Myocyte (in vitro differentiated cells): ENCODE measurements at places on chromosomes 11 and 22. TPM values are rescaled to one million over a fixed set of nuclear protein-coding genes. Genes with fewer than 3 reads are reported as not detected.

- DNase-seq, result no peak
Observed at GRCh38 chr22:32986766-32987040, 71.5 kb downstream of the SYN3 start.

DNA sequence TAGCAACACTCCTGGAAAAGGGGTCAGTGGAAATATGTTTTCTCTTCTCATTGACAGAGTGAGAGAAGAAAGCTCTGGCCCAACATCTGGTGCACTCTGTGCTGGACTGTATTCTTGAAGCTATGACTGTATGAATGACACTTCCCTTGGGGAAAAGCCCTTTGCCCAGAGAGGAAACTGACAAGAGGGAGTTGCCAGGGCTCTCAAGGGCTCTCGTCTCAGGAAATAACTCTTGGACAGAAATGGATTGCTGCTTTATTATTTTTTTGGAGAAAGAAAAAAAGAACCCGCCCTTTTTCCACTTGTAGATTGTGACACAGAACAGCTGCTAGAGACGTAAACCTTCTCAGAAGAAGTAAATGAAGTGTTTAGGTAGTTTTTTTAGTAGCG is 11.4 kb downstream of the ETS1 start:
- peak; percentile 14 for DNase-seq

DNA sequence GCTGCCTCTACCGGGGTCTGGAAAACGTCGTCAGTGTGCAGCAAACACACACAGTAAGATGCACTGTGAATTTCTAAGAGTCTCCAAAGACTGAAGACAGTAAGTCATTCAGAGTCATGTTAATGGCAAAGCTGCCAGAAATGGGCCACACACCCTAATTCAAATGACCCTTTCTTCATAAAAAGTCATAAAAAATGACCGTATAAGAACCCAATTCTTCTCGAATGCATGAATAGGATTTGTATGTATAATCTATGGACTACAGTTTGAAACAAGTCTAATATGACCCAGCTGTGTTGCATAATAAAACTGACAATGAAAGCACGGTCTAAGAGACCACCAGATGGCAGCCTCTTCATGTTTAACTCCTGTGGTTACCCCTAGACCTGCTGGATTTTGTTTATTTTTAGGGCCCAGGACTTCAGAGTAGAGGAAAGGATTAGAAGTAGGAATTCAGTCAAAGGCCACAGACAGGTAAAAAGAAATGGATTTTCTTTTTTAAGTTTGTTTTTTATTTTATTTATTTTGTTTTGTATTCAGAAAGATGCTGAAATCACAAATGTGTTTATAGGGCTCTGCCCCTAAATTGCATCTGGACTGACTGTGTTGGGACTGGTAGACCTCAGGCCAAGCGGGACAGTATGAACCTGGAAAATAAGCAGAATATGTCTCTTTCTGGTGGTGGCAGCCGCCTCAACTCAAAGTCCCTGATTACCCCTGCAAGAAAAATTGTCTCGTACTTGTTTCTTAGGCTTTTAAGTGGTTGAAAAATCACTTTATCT is 32.1 kb upstream of the SLC5A12 start:
- peak; percentile 73 for DNase-seq

DNA sequence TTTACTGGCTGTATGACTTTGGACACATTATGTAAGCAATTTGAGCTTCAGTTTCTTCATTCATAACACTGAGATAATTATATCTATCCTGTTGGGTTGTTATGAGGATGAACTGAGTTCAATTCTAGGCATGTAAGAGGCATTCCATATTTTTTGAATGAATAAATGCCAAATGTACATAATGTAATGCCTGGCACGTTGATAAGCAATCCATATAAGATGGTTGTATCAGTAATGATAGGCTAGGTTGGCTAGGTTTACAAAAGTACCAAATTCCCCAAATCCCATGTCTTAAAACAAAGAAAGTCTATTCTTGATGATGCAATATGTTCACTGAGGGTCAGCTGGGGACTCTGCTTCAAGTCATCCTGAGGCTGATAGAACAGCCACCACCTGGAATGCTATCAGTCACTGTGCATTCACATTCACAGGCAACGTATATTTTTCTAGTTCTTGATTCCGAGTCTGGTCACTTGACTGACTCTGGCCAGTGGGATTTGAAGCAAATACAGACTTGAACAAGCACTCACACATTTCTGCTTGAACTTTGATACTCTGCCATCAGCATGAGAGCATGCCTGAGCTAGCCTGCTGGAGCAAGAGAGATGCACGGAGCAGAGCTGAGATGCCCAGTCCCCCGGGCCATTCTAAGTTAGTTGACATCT is 104.0 kb upstream of the TIMP3 start:
- DNase-seq, result no peak

DNA sequence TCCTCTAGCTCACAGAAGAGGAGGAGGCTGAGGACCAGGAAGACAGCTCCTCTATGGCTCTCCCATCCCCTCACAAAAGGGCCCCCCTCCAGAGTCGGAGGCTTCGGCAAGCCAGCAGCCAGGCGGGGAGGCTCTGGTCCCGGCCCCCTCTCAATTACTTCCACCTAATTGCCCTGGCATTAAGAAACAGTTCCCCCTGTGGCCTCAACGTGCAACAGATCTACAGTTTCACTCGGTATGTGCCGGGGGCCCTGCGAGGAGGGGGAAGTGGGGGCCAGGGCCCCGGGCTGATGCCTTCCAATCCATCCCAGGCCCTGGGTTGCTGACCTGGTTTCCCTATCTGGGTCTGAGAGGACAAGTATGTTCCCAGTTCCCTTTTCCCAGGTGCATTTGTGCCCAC is 7.9 kb downstream of the FOXR1 start:
- DNase-seq, result no peak

GRCh38 chr22:18057568-18058209 is 20.1 kb upstream of the PEX26 start:
- DNase-seq, result peak; percentile 81

Gene CDHR5
- not detected in 2 replicates for total RNA-seq

DNA sequence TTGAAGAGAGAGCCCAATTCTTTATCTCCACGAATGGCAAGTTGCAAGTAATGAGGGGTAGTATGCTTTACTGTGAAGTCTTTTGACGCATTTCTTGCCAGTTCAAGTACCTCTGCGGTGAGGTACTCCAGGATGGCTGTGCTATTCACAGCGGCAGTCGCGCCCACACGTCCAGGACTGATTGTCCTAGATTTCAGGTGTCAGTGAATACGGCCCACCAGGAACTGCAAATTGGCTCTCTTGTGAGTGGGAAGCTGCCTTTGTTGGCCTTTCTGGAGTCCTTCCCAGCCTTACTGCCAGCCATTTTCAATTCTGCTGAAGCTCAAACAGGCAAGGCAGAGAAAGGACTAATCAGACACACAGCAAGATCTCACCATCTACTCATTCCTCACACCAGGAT is 8.5 kb downstream of the PPFIA1 start:
- DNase-seq, result no peak

GRCh38 chr11:124174001-124174583 is 9.1 kb upstream of the OR10D3 start:
- DNase-seq, result peak; percentile 66

- peak; percentile 100 for DNase-seq
Observed at GRCh38 chr11:19646921-19647320, 65.7 kb upstream of the NAV2 start.

- no peak for DNase-seq
Observed at GRCh38 chr11:131584785-131585592, 214.6 kb downstream of the NTM start.

- DNase-seq, result no peak
Observed at GRCh38 chr11:36381015-36381360, 84.9 kb downstream of the PRR5L start.

DNA sequence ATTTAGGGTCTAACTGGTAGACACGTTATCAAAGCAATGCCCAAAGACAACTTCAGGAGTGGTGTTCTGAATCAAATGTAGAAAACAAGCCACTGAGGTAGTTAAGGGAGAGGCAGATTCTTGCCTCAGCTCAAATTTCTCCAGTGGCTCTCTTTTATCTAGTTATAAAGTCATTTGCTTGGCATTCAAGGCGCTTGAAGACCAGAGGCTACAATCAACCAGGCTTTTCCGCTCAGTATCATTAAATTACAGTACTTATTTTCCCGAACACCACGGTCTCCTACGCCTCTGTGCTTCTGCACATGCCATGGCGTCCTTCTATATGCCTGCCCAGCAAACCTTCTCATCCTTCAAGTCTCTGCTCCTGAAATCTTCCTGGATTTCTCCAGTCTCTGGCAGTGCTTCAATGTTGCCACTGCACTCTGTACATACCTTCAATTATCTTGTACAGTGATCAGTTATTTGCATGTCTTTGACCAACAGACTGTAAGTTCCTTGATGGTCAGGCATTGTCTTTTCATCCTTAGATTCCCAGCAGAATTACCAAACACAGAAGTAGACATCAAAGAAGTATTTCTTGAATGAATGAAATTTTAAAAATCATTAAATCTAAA is 1.4 kb downstream of the POGLUT3 start:
- DNase-seq, result peak; percentile 45

- DNase-seq, result no peak
Observed at GRCh38 chr11:104134745-104135144, 29.2 kb downstream of the PDGFD start.

DNA sequence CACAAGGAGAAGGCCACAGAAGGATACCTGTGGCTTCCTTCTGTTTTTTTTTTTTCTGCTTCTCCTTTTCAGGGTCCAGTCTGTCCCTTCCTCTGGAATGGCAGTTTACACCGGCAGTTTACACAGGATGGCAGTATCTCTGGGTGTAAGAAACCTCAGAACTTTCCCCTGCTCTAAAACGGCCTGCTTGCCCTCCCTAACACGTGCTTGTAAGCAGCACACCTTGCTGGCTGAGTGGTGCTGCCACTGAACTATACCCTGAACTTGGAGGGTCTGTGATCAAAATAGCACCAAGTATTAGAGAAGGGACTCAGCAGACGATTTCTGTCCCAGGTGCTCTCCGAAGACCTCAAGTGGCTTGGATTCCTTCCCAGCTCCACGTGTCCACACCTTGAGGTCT is 904 bp upstream of the OPCML start:
- no peak for DNase-seq

GRCh38 chr11:17716807-17717206 is 2.6 kb upstream of the MYOD1 start:
- DNase-seq, result no peak

Gene PYGM
- total RNA-seq, result 23.5 and 24.9 TPM in 2 replicates

Gene MN1
- 1.8 and 2.4 TPM in 2 replicates for total RNA-seq

DNA sequence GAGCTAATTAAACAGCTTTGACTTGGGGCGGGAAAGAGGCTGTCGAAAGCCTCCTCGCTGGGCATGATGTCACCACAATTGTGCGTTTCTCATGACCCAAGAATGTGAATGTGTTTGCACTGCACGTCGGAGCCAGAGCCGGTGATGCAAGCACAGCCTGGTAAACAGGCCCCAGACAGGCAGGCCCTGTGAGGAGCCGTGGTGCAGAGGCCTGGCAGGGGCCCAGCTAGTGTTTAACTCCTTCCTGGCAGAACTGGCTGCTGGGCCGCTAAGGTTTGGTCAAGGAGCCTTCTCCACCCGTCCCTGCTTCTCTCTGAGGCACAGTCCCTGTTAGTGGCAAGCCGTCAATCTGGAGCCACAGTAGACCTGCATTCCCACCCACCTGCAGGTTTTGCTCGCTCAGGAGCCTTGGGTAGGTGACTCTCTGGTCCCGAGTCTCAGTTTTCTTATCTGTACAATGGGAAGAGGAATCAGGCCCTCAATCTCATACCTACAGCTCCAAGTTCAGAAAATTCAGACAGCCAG is 25.4 kb upstream of the SMTN start:
- DNase-seq, result peak; percentile 80

DNA sequence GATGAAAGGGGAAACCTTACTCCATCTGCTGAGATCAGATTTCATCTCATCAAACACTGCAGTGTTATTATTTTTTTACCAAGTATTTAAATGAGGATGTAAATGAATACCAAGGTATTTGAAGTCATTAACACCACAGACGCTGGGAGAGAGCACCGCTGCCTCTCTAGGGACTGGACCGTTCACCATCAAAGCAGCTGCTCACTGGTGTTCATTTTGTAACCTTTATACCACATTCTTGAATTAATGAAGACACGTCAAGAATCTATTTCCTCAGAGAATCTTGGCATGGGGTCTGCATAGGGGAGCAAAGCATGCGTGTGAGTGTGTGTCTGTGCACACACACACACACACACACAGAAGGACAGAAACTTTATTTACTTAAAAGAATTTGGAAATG is 15.6 kb downstream of the SIAE start:
- no peak for DNase-seq

GRCh38 chr11:100689141-100689540 is 2.1 kb downstream of the ARHGAP42 start:
- no peak for DNase-seq

Gene PKNOX2
- total RNA-seq, result 20.2 and 22.1 TPM in 2 replicates

- DNase-seq, result peak; percentile 20
Observed at GRCh38 chr22:37566329-37566837, 6.1 kb downstream of the CDC42EP1 start.

DNA sequence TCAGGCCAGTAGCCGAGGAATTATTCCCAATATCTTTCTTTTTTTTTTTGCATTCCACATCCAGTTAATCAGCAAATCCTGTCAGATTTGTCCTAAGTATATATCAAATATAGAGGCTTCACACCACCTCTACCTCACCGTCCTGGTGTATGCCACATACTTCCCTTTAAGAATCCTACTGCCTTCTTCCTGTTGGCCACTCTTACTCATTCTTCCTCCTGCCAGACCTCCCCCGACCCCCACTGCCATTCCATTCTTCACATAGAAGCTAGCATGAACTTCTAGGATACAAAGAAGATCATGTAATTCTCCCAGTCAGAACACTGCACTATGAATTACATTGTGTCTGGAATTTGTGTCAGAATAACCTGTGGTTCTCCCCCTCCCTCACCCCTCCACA is 89.5 kb downstream of the TRIM44 start:
- no peak for DNase-seq

DNA sequence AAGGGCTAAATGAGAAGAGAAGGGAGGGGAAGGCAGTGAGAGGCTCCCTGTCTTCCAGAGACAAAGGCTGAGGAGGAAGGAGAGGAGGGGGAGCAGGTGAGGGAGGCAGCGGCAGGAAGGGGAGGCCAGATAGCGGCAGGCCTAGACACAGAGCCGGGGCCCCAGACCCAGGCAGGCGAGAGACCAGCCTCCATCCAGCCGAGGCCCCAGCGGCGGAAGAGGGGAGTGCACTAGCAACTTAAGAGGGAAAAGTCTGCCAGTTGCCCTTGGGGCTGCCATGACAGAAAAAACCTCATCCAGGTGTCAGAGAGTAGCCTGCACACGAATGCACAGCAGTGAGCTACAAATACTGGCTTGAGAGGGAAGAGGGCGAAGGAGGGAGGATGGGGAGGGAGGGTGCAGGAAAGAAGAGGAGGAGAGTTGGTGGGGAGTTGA is 46.7 kb downstream of the IGLL1 start:
- peak; percentile 12 for DNase-seq

GRCh38 chr11:8086001-8086479 is 5.0 kb downstream of the TUB start:
- DNase-seq, result peak; percentile 83

DNA sequence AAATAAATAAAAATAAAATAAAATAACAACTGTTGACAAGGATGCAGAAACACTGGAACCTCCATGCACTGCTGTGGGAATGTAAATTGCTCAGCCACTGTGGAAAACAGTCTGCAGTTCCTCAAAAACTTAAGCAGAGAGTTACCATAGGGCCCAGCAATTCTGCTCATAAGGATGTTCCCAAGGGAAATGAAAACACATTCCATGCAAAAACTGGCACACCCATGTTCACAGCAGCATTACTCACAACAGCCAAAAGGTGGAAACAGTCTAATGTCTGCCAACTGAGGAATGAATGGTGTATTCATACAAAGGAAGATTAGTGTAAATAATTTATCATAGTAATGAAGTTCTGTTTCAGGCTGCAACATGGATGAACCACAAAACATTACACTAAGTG is 3.2 kb upstream of the KRTAP5-10 start:
- no peak for DNase-seq

Gene GTSE1
- 0.35 and 0.47 TPM in 2 replicates for total RNA-seq

- no peak for DNase-seq
Observed at GRCh38 chr11:126719740-126720139, 280.8 kb downstream of the KIRREL3 start.

Gene RFPL1
- not detected in 2 replicates for total RNA-seq
